ENCODE measurements at places on chromosomes 11 and 22.

- DNase-seq = no peak
Measured at GRCh38 chr22:31278626-31279326, 13.5 kb downstream of the PIK3IP1 start.

DNA sequence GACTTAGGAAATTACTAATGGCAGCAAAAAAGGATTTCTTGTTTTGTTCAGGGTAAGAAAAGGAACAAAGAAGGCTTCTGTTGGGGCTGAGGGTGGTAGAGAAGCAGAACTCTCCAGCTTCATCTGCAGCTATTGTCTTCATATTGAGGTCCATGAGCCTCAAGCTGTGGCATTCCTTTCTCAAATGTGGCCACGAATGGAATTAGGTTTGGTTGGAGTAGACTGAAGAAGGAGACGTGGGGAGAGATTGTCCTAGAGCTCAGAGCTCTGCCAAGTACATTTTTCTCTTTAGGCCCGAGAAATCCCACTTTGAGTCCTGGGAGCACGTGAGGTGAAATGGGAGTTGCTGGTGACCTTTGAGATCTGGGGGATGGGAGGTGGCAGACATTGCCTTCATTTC is 25.8 kb upstream of the MYOD1 start:
- DNase-seq = no peak

- DNase-seq = no peak
Measured at GRCh38 chr11:100832829-100833228, 145.7 kb downstream of the ARHGAP42 start.

DNA sequence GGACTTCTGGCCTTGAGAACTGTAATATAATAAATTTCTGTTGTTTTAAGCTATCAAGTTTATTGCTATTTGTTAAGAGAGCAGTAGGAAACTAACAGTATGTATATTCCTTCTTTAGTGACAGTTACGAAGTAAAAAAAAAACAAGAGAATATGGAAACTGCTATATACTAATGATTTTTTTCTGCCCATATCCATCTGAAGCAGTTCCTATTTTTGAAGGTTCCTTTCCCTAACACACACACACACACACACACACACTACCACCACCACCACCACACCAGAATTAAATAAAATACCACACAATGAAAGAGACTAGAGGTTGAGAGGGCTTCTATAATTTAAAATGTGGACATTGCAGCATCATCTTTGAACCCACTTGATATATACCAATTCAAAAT is 44.4 kb upstream of the CARD18 start:
- DNase-seq = no peak

DNA sequence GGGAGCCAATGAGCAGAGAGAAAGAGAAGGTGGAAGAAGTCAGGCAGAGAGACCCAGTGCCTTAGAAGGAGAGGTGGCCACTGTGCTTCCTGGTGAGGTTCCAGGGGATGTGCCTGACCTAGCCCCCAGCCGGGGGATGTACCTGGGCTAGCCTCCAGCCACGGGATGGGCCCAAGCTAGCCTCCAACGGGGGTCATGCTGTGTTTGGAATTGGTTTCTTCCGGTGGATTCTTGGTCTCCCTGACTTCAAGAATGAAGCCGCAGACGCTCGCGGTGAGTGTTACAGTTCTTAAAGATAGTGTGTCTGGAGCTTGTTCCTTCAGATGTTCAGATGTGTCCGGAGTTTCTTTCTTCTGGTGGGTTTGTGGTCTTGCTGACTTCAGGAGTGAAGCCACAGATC is 6.9 kb upstream of the SMIM38 start:
- DNase-seq = no peak

- no peak for DNase-seq
Measured at GRCh38 chr11:79209540-79210266, 231.1 kb downstream of the TENM4 start.
